Kidney epithelial cell (primary cell): ENCODE measurements at places on chromosomes 16 and 17. TPM values are rescaled to one million over a fixed set of nuclear protein-coding genes. Genes with fewer than 3 reads are reported as not detected.

Gene HP
- not detected in 2 replicates for total RNA-seq

Gene PVALEF
- total RNA-seq, result not detected in 2 replicates

Gene RNF222
- 0.14 TPM in 1 of 2 replicates, not detected in the other for total RNA-seq

Gene GAS2L2
- not detected in 2 replicates for total RNA-seq

Gene NPEPPS
- 71.0 and 72.7 TPM in 2 replicates for total RNA-seq

Gene ABCA3
- 32.1 and 36.3 TPM in 2 replicates for total RNA-seq

Gene ETV4
- 42.1 and 52.6 TPM in 2 replicates for total RNA-seq

Gene RMI2
- 5.6 and 6.0 TPM in 2 replicates for total RNA-seq
